Right hindlimb (tissue), 1 donor: ENCODE measurements at places on chromosomes 7 and 10.

- DNase-seq, result no peak
These were observed 88.4 kb downstream of the MTPN start for GRCh38 chr7:135888740-135889139.

DNA sequence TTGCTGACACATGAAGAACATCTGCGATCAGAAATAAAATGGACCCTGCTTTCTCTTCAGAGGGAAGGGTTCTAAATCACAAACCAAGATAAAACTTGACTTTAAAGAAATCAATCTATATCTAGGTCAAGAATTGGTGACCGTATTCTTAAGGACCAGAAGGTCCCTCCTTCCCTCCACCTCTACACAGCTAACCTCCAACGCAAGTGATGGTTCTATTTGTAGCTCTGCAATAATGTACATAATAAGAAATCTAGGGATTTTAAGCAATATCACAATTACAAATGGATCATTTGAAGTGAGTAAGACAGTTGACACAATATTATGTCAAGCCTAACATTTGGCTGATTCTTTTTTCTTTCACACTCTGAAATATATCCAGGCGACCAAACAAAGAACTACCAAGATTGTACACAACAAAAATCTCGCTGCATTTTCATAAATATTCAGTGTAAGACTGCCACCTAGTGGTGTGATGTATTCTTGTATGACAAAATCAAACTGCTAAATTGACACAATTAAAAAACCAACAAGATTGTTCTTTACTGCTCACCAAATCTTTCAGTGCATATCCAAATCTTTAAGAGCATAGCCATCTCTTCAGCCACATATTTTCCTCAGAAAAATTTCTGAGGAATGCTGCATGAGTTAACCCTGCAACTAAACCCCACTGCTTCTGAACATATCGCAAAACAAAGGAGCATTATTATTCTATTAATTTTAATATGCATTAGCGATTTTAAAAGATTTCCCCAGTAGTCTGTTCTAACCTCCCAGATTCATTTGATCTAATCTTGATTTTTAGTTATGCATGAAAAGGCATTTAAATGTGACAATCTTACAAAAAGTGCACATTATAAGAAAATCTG is 44.5 kb downstream of the ICA1 start:
- DNase-seq, result no peak

DNA sequence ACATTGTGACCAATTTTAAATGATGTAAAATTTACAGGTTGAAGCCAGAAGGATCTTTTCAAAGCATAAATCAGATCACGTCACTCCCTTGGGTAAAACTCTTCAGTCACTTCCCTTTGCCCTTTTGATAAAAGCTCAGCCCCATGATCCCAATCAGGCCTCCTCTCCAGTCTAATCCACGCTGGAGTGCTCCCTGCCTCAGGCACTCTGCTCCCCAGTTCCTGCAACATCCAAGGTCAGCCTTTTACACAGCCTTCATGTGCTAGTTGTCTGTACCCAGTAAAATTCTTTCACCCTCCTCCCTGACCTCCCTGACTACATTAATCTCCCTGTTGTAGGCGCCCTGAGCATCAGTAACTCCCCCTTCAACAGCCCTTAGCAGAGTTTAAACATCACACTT is 14.1 kb downstream of the ELMO1 start:
- DNase-seq, result no peak

GRCh38 chr10:97713339-97713825 is at the start of gene MARVELD1:
Gene MARVELD1 (plus strand): TSS chr10:97713730. CDS start chr10:97713877, 147 bp downstream.
- peak; percentile 95 for DNase-seq

GRCh38 chr10:128642023-128642422 is 515.8 kb upstream of the MKI67 start:
- no peak for DNase-seq

- no peak for DNase-seq
These were observed 2.0 kb downstream of the CPA2 start for GRCh38 chr7:130268463-130269317.

- DNase-seq, result no peak
These were observed 14.0 kb upstream of the KPNA7 start for GRCh38 chr7:99221866-99222265.

GRCh38 chr10:64376167-64376566 is 855.0 kb downstream of the REEP3 start:
- DNase-seq, result no peak

GRCh38 chr7:151650161-151650560 is 130.5 kb upstream of the RHEB start:
- DNase-seq, result no peak

DNA sequence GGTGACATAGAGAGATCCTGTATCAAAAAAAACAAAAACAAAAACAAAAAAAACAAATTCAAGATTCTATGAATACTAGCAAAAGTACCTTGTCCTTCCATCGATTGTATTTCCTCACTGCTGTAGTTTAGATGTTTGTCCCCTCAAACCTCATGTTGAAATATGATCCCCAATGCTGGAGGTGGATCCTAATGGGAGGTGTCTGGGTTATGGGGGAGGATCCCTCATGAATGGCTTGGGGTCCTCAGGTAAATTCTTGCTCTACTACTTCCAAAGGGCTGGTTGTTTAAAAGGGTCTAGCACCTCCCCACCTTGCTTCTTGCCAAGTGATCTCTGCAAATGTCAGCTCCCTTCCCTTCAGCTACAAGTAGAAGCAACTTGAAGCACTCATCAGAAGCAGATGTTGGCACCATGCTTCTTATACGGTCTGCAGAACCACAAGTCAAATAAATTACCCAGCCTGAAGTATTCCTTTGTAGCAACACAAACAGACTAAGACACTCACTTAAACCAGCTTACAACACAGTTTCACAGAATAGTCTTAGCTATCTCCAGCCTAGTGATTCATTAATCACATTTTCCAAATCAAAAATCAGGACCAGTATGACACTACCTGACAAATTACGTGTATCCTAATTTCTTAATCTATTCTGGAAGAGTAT is 20.7 kb downstream of the ABI1 start:
- DNase-seq, result no peak

DNA sequence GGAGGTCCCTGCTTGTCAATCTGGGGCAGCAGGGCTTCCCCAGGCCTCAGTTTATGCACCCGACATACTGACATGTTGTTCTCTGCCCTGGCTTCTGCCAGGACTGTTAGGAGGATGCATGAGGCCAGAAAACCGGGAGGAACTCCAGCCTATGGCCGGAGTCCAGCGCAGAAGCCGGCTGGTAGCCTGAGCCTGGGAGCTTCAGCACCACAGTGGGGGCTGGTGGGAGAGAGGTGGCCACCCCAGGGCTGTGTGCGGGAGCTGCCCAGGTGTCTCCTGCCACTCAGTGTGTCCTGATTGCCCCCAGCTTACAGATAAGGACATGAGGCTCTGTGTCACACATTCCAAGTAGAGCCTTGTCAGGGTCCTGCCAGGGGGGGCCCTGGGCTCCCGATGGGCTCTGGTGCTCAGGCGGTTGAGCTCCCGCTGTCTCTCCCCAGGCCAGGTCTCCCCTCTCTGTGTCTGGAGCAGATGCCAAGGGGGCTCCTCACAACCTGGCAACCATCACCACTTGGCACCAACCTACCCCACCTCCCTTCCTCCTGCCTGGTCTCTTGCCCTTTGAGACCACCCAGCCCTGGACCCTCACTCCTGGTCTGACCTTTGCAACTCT is 32.3 kb downstream of the PPIF start:
- DNase-seq, result peak; percentile 47

GRCh38 chr10:48964038-48964437 is 24.4 kb upstream of the LRRC18 start:
- no peak for DNase-seq

DNA sequence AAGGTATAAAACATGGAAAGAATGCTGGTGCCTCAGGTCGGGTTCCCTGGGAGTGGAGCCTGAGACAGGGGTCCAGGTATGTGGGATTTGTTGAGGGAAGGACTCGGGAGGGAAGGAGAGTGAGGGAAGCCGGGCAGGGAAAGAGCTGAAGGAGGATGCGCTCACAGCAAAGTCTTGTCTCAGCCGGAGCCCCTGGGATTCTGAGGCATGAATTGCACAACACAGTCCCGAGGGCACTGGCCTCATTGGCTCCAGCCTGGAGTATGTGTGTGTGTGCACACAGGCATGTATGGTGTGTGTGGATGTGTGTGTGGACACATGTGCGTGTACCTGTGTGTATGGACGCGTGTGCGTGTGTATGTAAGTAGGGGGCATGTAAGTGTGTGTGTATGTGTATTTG is 87.4 kb downstream of the WDFY4 start:
- no peak for DNase-seq

DNA sequence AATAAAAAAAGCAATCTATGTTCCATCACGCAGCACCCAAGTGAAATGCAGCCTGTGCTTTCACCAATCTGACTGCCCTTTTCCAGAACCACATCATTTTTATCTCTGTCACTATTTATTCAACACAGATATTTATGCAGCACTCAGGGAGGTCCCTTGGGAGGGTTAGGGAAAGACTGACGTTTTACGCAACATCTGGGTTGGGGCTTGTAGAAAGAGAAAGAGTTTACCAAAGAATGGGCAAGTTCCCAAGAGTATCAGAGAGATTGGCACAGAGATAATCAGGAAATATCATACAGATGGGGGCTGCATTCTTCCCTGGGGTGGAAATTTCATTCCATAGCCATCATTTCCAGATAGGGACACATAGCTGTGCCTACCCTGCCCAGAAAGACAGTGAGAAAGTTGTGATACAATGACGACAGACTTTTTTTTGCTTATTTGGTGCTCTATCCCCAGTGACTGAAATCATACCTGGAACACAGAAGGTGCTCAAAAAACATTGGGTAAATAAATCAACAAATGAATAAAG is 474.2 kb downstream of the CALN1 start:
- DNase-seq, result no peak

DNA sequence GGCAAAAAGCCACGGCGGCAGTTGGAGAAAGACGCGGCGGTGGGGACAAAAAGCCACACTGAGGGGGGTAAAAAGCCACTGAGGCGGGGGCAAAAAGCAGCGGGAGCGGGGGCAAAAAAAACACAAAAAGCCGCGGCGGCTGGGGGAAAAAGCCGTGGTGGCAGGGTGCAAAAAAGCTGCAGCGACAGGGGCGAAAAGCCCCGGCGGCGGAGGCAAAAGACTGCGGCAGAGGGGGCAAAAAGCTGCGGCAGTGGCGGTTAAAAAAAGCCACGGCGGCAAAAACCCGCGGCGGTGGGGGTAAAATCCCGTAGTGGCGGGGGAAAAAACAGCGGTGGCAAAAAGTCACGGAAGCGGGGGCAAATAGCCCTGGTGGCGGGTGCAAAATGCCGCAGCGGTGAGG is 527.3 kb downstream of the ZNF33B start:
- DNase-seq, result no peak

DNA sequence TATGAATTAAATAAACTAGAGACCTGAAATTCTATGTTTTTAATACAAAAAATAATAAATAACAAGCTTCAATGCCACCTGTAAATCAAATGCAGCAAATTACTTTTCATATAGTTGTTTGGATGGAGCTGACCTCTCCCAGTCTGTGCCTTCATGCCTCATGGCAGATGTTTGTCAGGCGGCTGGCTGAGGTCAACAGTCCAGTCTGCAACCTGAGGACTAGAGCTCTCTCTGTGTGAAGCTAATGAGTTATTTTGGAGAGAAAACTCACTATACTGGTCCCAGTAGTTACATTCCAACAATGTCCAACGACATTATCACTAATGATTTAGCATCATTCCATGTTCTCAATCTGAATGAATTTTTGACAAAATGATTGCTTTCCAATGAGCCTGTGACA is 746.2 kb upstream of the POM121L12 start:
- no peak for DNase-seq

- no peak for DNase-seq
These were observed 10.7 kb downstream of the SUV39H2 start for GRCh38 chr10:14889318-14889717.

DNA sequence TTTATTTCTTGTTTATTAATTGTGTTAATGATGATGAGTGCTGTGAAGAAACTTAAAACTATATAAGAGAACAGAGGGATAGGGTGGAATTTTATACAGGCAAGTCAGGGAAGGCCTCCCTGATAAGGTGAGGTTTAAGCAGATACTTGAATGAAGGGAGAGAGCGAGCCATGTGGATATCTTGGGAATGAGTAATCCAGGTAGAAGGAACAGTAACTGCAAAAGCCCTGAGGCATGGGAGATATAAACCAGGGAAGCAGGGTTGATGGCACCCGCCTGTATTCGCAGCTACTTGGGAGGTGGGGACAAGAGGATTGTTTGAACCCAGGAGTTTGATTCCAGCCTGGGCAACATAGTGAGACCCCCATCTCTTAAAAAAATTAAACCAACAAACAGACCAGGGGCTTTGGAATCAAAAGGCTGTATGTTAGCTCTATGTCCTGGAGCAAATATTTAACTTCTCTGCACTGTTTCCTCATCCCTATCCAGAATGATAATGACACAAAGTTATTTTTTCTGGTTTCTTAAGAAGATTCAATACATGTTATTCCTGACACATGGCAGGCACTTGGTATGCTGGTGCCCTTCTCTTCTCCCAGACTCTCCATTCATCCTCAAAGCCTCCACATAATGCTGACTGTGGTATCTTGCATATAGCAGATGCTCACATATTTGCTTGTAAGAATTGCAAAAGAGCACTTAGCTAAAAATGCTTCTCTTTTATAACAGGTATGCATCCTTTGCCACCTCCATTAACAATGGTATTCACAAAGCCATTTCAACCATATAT is 169.3 kb downstream of the CHN2 start:
- DNase-seq, result no peak

DNA sequence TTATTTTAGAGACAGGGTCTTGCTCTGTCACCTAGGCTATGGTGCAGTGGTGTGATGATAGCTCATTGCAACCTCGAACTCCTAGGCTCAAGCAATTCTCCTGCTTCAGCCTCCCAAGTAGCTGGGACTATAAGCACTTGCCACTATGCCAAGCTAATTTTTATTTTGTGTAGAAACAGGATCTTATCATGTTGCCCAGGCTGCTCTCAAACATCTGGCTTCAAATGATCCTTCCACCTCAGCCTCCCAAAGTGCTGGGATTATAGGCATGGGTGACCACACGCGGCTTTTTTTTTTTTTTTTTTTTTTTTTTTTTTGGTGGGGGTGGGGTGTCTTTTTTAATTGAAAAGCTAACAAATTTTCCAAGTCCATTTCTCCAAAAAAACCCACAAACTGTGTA is 18.4 kb downstream of the HPS6 start:
- DNase-seq, result no peak

GRCh38 chr10:91756286-91756685 is 41.9 kb upstream of the TNKS2 start:
- no peak for DNase-seq

DNA sequence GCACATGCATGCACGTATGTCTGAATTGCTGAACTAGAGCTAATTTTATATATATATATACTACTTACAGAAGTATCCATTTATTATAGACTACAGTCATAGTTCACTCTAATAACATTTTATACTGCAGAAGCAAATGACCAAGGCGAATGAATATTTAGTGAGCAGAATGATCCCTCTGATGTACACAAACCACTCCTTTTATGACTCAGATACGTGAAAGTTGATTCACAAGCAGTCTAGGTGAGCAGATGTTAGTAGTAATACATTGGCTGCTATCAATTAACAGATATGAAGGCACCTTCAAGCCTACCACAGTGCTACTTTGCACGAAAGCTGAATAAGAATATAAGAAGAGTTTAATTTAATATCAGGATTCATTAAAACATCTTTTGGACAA is 10.4 kb downstream of the GPAM start:
- DNase-seq, result no peak
